ENCODE measurements at places on chromosomes 13 and 19.
A peak's percentile ranks its signal among the peaks of the same experiment; 100 is the strongest.

DNA sequence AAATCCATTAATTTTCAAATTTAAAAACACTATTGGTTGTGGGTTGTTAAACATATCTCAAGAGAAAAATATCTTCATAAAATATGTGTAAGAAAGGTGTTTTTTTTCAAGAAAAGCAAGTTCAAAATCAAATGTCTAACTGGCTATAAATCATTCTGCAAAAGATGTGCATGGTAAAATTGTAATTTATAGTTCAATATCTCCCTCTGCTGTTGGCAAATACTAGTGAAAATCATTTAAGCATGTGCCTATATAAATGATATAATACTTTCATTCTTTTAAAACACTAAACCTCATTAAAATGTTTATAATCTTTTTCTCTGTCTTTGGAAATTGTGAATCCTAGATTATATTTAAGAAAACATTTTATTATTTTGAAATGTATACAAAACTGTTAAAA is 17.2 kb upstream of the SLITRK6 start:
- no peak for DNase-seq

- peak; percentile 32 for DNase-seq
These were observed 16.1 kb upstream of the MADCAM1 start for GRCh38 chr19:480016-480855.

GRCh38 chr19:21022996-21023395 is 2.5 kb downstream of the ZNF430 start:
- no peak for DNase-seq

DNA sequence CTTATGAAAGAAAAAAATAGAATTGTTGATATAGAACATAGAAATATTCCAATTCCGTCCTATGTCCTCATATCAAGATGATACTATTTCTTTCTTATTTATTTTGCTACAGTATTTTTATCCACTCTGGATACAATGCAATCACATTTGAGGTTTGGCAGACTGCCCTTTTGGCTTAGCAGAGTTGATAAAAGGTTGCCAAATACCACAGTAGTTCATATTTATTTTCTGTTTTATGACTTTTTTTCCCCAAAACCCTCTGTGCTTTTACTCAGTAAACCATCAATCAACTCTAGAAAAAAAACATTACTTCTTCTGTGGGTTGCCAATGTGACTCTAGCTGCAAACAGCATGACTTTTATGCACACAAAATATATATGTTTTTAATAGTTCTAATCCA is 424.5 kb downstream of the PCDH9 start:
- no peak for DNase-seq

GRCh38 chr19:2721570-2722540 is 683 bp upstream of the DIRAS1 start:
- no peak for DNase-seq

- DNase-seq: no peak
These were observed 298.8 kb downstream of the LMO7 start for GRCh38 chr13:75934889-75935288.

DNA sequence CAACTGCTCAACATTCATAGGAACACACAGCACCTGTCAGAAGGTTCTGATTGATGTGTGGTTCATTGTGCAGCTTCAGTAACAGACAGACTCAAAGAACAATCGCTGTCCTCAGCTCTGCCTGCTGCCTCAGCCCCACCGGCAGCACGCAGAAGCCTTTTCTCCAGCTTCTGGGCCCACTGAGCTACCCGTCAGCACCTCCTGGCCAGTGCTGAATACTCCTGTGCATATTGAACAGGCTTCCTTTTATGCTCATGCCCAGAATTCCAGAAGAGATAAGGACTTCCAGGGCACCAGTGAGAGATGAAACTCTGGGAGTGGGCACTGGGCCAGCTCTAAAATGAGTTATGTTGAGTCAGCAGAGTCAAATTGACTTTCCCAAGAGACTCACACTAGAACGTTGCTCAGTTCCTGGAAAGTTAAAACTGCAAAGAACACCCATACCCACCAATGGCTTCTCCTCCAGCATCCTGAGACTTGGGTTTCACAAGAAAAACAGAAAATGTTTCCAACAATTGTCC is 119.3 kb downstream of the COL4A1 start:
- no peak for DNase-seq

DNA sequence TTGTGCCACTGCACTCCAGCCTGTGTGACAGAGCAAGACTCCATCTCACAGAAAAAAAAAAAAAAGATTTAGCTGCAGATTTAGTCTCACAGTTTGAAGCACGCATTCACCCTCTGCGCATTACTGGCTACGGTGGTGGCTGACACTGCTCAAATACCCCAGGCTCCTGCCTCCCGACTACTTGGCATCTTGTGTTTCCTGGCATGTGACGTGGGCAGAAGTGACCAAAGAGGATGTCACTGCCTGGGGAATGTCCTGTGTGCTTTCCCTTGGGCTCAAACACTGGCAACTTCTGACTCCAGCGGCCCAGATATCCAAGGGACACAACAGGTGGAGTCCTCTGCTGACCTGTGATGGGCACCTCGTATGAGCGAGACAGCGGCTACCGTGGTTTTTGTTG is 24.7 kb upstream of the EIF3G start:
- no peak for DNase-seq

GRCh38 chr19:33486936-33487811 is 34.4 kb downstream of the PEPD start:
- DNase-seq: no peak

- DNase-seq: no peak
These were observed 6.1 kb upstream of the ADGRE5 start for GRCh38 chr19:14375055-14375581.

- DNase-seq: no peak
These were observed 208.3 kb upstream of the SERP2 start for GRCh38 chr13:44165221-44165888.

GRCh38 chr13:99218969-99219368 is 18.3 kb downstream of the UBAC2 start:
- DNase-seq: no peak

DNA sequence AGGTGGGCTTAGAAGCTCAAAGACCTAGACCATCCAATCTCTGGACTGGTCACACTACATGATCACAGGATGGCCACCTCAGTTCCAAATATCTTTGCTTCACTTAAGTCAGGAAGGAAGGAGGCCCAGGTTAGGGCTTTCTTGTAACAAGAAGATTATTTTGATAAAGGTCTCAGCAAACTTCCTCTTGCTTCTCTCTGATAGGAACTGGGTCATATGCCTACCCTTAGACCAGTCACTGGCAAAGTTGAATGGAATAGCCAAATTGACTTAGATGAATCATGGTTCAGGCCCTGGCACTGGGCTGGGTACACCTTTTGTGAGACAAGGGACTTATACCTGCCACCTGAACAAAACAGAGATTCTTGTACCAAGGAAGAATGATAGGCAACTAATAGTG is 11.0 kb downstream of the FRY start:
- no peak for DNase-seq

GRCh38 chr13:87678372-87678752 is 7.2 kb downstream of the SLITRK5 start:
- no peak for DNase-seq

- DNase-seq: no peak
These were observed 176.4 kb downstream of the ITGBL1 start for GRCh38 chr13:101628900-101629299.

- no peak for DNase-seq
These were observed 294.8 kb downstream of the FOXO1 start for GRCh38 chr13:40371531-40372125.

GRCh38 chr13:31945202-31945961 is 86.2 kb upstream of the FRY start:
- peak; percentile 81 for DNase-seq

- DNase-seq: peak; percentile 10
These were observed 3.0 kb downstream of the PROZ start for GRCh38 chr13:113161433-113161832.

- DNase-seq: peak; percentile 19
These were observed 59.7 kb upstream of the MTIF3 start for GRCh38 chr13:27510082-27510481.

- DNase-seq: no peak
These were observed 1094.3 kb downstream of the EFNB2 start for GRCh38 chr13:105441051-105441750.

GRCh38 chr19:45581576-45581975 is 3.0 kb downstream of the OPA3 start:
- no peak for DNase-seq

- no peak for DNase-seq
These were observed 85.2 kb downstream of the LRRC63 start for GRCh38 chr13:46296921-46297320.

- no peak for DNase-seq
These were observed 61.8 kb downstream of the RXFP2 start for GRCh38 chr13:31801088-31801487.
